Hippocampal formation (tissue), 2 donors: ENCODE measurements at places on chromosomes 4 and X.
A peak's percentile ranks its signal among the peaks of the same experiment; 100 is the strongest.

DNA sequence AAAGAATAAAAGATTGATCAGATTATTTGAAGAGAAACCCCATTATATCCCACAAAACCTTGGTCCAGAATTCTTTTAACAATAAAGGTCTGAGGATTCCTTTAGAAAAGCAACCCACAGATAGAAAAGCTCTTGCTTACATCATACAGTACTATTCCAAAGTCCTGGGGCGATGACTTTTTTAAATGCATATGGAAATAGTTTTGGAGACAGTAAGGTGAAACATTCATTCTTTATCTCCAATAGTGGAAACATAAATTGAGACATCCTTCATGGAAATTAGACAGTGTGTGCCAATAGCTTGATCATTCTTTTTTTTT, 85.7 kb upstream of the UCP1 start:
- no peak for DNase-seq

GRCh38 chrX:33379839-33380238, 168.5 kb upstream of the DMD start:
- no peak for DNase-seq

DNA sequence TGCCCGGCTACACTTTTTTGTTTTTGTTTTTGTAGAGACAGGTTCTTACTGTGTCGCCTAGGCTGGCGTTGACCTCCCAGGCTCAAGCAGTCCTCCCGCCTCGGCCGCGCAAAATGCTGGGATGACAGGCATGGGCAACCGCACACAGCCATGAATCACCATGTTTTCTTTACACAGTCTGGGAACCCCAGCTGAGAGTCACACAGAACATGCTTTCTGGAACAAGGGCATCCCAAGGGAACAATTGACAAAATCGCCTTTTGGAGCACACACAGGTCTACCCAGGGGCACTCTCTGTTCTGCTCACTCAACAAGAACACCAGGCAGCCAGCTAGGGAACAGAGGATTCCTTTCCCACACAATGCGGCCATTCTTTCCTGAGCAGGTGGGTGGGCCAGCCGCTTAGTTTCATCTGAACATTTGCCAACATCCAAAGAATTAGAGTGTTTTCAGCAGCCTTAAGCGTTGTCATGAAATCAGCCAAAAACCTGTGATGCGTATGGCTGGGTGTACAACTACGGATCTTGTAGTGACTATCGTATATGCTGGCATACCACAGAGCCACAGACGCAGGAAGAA, 15.7 kb downstream of the PRKX start:
- peak; percentile 38 for DNase-seq

GRCh38 chrX:30568136-30568535, 9.4 kb downstream of the TASL start:
- DNase-seq: no peak

DNA sequence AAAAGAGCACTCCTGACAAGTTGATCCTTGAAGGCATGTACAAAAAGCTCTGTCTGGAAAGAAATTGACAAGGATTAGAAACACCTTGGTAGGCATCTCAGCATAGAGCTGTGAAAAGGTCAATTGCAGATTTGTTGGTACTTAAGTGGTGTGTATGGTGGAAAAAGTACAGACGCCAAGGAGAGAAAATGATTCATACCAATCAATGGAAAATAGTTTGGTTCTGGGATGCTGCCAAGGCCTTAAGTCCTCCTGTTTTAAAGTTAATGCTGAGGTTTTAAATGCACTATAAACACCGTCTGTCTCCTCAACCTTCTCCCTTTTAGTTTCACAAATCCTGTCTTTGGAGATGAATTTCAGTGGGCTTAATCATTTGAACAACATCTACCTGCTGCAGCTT, 524.1 kb downstream of the IL15 start:
- DNase-seq: no peak
